Activated CD8-positive, alpha-beta memory T cell treated with anti-CD3 and anti-CD28 coated beads for 4 hours (primary cell): ENCODE measurements at places on chromosomes 12 and 14.
A peak's percentile ranks its signal among the peaks of the same experiment; 100 is the strongest.

DNA sequence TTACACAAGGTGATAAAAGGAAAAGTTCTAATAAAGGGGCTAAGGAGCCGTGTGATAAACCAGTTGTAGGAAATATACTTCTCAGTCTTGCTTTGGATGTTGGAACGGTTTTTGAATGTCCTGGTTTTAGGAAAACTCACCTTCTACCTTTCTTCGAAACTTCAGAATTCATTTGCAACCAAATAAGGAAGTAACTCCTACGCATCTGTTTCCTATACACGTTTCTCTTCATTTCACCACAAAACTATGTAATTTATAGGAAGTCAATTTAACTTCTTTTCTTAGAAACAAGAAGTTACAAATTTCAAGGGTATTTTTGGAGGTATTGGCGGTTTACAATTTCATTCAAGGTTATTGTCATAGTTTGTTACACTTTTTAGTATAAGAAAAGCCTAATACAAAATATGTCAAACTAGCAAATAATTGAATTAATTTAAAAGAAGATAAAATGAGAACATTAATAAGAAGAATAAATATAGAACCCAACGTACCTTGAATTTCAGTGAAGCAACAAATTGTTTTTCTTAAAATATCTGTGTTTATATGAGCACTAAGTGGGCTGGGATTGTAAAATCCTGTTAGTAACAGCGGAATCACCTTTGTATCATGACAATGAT, 33.2 kb upstream of the CD69 start:
- no peak for DNase-seq

GRCh38 chr12:14962797-14963196, 1.4 kb upstream of the ARHGDIB start:
- DNase-seq, result no peak

- no peak for DNase-seq
Observed at GRCh38 chr12:92558806-92559205, 144.0 kb upstream of the PLEKHG7 start.

GRCh38 chr12:92546259-92546634, 156.5 kb upstream of the PLEKHG7 start:
- DNase-seq, result no peak

DNA sequence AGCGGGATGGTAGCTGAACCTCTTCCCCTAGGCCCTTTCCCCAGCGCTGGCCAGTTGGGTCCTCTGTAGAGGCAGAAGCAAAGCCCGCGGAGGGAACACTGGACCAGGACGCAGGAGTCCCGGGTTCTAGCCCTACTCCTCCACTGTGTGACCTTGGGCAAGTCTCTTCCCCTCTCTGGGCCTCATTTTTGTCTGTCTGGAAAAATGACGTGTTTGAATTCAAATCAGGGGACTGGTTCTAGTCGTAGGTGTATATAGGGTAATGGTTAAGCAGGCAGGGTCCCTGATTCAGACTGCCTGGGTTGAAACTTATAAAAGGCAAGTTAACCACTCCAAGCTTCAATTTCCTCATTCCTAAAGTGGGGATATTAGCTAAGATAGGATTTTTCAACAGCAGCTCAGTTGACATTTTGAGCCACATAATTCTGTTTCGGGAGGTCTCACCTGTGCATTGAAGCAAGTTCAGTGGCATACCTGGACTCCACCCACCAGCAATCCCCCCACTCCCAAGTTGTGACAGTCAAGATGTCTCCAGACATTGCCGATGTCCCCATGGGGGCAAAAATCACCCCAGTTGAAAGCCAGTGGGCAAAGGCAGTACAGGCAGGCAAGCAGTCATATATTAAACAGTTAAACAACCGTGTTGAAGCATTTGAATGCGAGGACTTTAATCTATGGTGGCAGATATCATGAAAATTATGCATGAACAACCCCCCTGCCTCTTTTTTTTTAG, 899 bp downstream of the TPCN1 start:
- DNase-seq, result no peak

DNA sequence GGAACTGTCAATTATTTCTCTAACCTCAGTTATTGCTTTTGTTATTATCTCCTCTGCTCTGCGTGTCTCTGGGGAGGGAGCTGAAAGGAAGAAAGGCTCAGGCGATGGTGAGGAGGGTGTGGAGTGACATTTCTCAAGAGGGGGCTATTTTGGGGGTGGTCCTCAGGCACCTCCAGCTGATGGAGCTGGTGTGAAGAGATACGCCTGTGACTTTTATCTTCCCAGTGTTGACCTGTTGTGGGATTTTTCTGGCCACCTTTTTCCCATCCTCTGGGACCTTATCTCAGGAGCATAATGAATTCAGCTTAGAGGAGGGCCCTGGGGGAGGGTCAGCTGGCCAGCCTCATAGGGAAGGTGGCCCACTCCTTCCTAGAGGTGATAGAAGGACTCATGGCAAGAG, 26.4 kb downstream of the KCNA5 start:
- no peak for DNase-seq

DNA sequence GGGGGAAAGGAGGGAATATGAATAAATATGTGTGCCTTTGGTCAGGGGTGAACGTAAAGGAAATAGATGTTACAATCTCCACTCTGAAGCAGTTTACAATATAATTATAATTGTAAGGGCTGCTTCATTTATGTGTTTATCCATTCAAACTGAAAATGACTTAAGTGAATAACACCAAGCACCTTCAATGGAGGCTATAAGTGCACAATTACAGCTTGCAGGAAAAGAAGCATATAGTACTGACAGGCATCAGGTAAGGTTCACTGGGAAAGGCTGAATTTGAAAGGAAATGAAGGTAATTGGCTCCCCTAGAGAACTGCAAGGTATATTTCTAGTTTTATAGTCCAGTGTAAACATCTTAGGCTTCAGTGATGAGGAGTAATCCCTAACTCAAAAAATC, 192.7 kb downstream of the STXBP6 start:
- no peak for DNase-seq

- DNase-seq, result peak; percentile 63
Observed at GRCh38 chr12:108616941-108617858, 16.5 kb downstream of the SELPLG start.

DNA sequence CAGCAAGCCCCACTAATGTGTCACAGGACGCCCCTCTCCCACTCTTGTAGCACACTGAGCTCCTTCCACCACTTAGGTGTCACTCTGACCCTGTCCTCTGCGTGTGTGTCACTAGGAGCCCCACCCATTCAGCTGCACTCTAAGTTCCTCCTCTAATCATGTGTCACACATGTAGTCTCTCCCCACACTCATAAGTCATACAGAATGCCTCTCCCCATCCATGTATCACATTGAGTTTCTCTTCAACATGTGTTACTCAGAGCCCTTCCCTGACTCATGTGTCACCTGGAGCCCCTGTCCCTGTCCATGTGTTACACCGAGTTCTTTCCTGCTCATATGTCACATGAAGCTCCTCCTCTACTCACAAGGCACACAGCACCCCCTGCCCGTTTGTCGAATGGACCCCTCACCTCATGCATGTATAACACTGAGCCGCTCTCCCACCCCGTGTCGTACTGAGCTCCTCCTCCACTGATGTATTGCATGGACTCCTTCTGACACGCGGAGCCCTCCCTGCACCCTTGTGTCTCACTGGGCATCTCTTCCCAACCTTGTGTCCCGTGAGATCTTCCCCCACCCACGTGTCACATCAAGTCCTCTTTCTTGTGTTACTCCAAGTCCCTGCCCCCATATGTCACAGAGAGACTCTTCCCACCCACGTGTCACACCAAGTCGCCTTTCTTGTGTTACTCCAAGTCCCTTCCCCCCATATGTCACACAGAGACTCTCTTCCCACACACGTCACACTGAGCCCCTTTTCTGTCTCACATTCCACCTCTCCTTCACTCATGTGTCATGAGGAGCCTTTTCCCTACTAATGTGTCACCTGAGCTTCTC, 31.0 kb downstream of the RTL1 start:
- DNase-seq, result no peak

- no peak for DNase-seq
Observed at GRCh38 chr12:54432815-54433164, 13.7 kb upstream of the ITGA5 start.

GRCh38 chr14:38735005-38735404, 368.0 kb downstream of the SEC23A start:
- DNase-seq, result no peak

DNA sequence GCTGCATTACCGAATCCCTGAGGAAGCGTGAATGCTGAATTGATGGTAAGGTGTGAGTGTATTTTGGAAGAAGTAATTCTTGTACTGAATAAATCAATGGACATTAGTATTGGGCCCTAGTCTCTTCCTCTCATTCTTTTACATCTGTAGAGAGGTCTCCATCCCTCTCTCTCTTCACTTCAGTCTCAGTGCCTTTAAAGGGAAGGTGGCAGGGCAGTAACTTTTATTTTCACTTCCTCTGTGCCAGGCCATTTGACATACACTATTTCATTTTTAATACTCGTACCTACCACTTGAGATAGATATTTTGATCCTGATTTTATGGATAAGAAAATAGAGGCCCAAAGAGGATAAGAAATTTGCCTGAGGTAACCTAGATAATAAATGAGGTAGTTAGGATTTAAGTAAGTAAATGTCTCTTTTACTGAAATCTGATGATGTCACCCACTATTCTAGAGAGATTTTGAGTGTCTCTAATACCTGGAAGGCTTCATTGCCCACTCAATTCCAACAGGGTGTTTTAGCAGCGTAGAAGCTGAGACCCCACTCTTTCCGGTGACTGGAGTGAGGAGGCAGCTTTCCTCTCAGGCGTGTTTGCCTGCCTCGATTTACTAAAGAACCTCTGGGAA, 177.9 kb upstream of the PRICKLE1 start:
- no peak for DNase-seq

DNA sequence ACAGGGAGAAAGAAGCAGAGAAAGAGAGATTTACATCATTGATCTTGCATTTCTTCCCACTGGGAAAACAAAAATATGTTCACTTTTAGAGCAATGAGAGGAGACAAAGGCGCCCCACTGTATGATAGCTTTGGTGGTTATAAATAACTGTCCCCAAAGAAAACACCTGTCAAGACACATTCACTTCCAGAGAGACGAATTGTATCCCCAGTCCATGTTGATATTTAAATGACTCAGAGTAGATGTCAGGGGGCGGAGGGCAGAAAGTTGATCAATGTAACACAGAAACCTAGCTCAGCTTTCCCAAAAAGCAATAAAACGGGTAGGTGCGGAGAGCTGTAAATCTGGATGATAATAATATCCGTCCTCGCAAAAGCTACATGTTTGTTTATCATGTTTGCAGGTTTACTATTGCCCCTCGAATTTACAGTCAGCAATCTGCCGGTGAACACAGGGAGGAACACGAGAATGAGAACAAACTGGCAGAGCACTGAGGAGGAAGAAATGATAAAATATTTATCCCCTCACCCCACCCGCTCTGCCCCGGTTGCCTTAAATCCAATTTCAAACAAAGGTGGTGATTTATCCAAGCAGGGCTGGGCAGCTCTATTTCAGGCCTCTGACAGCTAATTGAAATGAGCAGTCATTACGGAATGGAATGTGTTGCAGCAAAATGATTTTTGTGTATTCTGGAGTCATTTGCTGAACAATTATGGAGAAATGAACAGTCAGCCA, 84.4 kb downstream of the CMKLR1 start:
- DNase-seq, result no peak

DNA sequence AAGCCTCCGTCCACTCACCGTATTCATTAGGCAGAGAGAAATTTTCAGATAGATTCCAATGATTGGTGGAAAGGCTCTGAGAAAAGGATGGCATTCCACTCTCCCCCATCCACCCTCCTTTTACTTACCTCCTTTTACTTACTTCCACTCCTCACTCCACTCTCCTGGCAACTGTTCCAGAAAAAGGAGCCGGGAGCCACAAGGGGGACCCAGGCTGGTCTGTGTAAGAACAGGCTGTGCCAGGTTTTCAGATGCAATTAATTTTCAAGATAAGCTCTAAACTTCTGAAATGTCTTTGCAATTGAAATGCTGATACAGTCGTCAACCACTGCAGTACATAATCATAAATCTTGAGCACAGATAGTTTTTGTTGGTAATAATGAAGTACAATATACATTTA, 248.8 kb downstream of the ANO6 start:
- DNase-seq, result no peak

DNA sequence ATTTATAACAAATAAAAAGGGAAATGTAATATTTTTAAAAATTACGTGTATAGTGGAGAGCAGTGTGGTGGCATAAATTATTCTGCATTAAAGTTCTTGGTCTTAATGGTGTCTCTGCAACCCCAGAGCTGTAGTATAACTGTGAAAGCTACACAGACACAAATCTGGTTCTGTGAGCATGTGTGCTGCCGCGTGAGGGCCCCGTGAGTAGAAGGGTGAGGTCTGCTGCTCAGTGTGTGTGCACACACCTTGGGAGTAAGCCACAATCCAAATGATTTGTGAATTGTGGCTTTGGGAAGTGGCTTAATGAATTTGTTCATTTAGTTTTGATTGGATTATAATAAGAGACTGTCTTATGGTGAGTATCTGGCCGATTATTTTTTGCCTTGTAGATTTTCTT, 16.8 kb downstream of the PELI2 start:
- no peak for DNase-seq

GRCh38 chr12:80936642-80937390, 918 bp downstream of the LIN7A start:
- DNase-seq, result no peak

- no peak for DNase-seq
Observed at GRCh38 chr12:105076098-105076497, 8.2 kb downstream of the ALDH1L2 start.

DNA sequence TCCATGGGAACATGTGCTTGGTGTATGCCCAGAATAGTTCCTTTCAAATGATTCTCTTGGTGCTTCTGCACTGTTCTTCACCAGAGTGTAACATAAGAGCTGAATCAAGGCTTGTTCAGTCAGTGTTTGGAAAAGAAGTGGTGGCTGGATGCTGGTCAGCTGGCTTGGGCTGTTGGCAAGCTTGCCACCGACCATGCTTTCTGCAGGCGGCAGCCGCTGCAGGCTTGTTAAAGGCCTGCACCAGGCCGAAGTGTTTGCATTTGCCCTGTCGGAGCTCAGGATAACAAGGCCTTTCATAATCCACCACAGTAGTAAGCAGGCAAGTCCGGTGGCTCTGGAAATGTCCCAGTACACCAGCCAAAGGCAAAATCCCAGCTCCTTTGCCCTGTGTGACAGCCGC, 26.9 kb downstream of the DAAM1 start:
- no peak for DNase-seq

- no peak for DNase-seq
Observed at GRCh38 chr14:57136669-57137328, 131.9 kb downstream of the EXOC5 start.
